ENCODE measurements at places on chromosomes 4 and X.
A peak's percentile ranks its signal among the peaks of the same experiment; 100 is the strongest.

- DNase-seq = no peak
Measured at GRCh38 chrX:42000836-42001235, 77.5 kb upstream of the CASK start.

DNA sequence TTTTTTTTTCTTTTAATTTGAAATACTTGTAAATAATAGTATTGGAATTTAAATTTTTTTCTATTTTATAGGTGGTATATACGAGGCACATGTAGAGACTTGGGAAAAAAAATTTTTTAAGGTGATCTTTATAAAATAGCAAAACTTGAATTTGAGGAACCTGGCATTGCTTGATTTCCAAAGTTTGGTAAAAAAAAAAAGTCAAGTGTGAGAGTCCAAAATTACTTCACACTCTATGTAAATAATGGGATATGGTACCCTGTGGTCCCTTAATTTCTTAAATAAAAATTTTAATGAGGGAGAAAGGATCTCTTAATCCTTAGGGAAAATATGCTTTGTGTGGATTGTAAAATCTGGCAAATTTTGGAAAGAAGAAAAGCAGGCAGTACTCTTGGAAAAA, 19.0 kb downstream of the SPRY1 start:
- DNase-seq = no peak

DNA sequence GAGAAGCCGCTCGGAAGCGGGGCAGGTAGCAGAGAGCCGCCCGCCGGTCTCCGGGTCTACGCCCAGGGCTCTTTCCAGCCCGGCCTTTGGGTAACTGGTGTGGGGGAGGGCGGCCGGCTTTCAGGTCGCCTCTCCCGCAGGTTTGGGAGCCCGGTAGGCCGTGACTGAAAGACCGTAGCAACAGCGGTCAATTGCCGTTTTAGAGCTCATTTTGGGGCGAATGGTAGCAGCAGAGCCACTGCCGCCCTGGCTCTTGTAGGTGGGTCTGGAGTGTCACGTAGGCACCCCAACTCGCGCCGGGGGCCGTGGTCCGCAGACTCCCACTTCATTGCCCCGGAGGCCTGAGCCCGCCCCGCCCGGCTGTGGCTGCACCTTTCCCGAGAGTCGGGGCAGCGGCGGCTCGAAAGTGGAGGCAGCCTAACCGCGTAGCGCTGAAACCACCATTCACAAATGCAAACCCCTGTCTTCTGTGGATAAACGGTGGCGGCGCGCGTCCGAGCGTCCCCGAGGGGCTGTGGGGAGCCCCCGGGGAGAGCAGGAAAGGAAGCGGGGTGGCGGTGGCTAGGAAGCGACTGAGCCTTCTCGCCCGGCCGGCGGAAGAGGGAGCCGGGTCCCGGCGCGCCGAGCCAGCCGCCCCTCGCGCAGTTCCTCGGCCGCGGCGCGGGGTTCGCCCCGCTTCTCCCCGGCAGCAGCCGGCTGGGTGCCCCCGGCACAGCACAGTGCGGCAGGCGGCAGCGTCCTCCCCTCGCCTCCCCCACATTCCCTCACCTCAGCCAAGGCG, 2185.1 kb upstream of the TENM3 start:
- DNase-seq = no peak

DNA sequence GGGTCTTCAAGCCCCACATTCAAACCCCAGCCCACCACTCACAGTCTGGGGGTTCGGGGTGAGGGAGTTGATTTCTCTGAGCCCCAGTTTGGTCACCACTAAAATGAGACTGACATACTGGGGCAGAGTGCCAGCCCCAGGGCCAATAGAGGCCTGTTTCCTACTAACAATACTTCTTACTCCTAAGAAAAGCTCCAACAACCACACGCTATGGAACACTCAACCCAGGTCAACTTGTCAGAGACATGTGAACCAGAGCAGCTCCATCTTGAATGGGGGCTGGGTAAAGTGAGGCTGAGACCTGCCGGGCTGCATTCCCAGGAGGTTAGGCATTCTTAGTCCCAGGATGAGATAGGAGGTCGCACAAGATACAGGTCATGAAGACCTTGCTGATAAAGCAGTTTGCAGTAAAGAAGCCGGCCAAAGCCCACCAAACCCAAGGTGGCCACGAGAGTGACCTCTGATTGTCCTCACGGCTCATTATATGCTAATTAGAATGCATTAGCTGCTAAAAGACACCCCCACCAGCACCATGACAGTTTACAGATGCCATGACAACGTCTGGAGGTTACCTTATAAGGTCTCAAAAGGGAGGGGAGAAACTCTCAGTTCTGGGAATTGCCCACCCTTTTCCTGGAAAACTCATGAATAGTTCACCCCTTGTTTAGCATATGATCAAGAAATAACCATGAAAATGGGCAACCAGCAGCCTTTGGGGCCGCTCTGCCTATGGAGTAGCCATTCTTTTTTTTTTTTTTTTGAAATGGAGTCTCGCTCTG, 26.6 kb upstream of the HTRA3 start:
- no peak for DNase-seq

GRCh38 chr4:76689145-76689817, 208.7 kb downstream of the SOWAHB start:
- DNase-seq = no peak

GRCh38 chrX:123731987-123732669, 724 bp downstream of the THOC2 start:
- no peak for DNase-seq

- peak; percentile 98 for DNase-seq
Measured at GRCh38 chr4:24730256-24731001, 64.9 kb upstream of the SOD3 start.

GRCh38 chr4:56240554-56241174, 146.6 kb downstream of the AASDH start:
- no peak for DNase-seq

GRCh38 chr4:169621731-169622492, 1.5 kb downstream of the CLCN3 start:
- no peak for DNase-seq

DNA sequence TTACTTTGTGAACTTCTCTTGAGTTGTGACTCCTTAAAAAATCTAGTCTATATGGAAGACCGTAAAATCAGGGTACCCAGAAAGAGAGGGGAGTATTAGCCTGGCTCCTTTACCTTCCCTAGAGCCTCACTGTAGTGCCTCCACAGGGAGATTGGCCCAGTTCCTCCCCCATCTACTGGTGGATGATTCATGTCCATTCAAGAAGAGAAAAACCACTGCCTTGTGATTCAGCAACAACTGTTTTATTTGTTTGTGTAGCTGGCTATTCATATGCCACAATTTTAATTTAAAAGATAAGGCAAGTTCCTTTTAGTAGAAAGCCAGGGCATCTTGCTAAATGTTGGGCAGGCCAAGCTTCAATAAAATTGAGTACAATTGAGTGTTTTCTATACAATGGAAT, 221.8 kb upstream of the KCNIP4 start:
- DNase-seq = no peak

DNA sequence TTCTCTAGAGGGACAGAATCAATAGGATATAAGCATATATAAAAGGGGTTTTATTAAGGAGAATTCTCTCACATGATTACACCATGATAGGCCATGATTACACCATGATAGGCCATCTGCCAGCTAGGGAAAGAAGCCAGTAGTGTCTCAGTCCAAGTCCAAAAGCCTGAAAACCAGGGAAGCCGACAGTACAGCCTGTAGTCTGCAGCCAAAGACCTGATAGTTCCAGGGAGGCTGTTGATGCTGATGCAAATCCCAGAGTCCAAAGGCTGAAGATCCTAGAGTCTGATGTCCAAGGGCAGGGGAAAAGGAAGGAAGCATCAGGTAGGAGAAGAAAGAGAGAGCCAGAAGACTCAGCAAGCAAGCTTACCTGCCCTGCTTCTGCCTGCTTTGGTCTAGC, 411.3 kb upstream of the EMCN start:
- DNase-seq = no peak

DNA sequence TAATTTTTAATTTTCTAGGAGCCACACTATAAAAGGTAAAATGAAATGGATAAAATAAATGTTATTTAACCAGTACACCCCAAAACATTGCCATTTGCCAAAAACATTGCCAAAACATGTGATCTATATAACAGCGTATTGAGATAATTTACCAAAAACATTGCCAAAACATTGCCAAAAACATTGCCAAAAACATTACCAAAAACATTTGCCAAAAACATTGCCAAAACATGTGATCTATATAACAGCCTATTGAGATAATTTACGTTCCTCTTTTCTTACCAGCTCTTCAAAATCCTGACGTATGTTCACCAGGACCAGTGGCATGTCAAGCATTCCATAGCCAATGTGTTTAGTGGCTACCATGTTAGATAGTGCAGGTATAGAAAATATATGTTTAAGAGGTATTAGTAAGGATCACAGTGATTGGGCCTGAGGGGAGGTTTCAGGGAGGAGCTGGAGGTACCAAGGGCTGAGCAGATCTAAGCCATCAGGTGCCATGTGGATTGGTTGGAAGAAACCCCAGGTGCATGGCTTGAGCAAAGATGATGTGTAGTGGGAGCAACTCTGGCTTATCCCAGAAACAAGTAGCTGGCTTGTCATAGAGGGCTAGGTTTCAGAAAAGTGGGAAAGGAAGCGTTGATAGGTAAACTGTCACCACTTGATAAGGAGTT, 42.6 kb downstream of the RAPGEF2 start:
- DNase-seq = no peak

DNA sequence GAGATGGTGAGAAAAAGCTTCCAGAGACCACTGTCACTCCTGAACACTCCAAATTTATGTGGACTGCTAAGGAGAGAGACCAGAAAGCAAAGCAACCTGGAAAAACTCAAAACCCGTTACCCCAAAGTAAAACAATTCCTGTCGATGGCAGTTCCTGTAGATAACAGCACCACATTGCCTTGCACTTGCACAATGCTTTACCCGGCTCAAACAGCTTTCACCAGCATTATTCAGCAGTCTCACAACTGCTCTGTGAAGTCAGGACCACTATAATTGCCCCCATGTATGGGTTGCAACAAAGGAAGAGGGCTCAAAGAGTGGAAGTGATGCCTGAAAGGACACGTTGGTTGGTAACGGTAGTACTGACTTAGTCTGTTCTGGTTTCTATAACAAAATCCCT, 234.8 kb downstream of the BCOR start:
- DNase-seq = no peak

All from NCI-H524 treated with DMSO at 0.1 percent for 48 hours (cell line).